ENCODE measurements at places on chromosomes 11 and 22. TPM values are rescaled to one million over a fixed set of nuclear protein-coding genes. Genes with fewer than 3 reads are reported as not detected.
A peak's percentile ranks its signal among the peaks of the same experiment; 100 is the strongest.

DNA sequence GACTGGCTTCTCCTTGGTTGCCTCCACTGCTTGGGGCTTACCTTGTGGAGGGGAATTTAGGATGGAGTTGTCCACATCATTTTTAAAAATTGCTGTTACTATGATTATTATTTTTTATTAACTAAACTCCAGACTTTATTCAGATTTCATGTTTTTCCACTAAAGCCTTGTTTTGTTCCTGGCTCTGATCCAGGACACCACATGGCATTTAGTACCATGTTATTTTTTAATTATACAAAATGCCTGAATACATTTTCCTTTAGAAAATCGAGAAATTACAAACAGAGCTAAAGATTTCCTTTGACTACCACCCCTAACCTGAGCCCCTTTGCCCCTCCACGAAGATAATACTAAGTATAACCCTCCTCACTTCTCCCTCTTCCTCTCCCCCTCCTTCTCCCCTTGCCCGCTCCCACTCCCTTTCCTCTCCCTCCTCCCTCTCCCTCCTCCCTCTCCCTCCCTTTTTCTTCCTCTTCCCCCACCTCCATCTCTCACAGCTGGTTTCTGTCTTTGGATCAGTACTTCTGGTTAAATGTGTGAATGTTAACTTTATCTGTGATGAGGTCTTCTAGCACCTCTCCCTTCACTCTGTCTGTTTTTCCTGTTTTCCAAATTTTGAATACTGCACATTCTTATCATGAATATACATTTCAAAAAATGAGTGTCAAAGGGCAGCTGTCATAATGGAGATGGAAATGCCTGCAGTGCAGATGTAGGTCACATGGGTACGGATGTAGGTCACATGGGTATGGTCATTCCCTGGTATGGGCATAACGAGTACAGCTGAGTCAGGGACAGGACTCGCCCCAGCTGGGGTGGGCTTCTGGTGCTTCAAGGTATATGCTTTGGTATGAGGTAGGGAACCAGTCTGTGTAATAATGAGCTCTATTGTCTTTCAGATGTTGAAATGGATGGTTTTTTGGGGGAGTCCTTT, 54.4 kb upstream of the OR4B1 start:
- ATAC-seq: no peak

DNA sequence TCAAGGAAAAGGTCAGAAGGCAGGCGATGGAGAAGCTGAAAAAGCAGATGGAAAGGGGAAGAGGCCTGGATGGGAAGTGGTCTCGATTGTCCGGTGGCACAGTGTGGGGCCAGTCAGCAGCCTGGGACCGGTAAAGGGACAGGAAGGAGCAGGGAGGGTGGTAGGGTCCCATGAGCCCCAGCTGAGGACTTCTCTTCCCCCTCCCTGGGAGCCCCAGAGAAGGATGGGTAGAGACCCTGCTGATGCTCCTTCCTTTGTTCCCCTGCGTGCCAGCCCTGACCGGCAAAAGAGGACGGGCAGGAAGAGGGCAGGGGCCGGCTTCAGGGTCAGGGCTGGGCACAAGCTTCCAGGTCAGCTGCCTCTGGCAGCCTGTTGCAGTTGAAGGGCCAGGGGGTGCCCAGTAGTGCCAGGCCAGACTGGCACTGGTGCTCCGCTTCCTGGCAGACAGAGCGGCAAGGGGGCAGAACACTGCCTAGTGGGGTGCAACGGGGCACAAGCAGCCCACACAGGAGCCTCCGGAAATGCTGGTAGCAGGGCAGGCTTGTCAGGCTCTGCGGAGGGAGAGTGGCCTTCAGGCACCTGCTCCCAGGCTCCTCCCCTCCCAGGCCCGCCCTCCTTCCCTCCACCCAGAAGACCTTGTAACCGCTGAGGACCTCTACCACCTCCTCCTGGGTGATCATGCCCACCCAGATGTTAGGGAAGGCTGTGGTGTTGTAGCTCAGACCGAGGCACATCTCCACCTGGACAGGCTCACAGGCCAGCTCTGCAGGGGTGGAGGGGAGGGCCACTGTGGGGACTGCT, 739 bp upstream of the C1QTNF5 start:
- no peak for ATAC-seq

DNA sequence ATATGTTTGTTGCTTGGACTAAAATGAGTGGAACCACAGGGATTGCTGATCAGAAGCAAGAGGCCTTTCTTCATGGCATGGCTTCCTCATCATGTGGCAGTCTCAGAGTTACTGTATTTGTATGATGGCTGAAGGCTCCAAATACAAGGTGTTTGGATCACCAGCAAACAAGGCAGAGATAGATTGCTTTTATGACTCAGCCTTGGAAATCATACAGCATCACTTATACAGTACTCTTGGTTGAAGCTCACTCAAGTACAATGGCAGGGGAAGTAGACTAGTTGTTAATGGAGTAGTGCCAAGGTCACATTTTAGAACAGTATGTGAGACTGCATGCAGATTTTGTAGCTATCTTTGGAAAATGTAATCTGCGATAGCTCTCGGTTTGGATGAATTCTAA, 16.6 kb downstream of the CAPRIN1 start:
- ATAC-seq: peak; percentile 64

DNA sequence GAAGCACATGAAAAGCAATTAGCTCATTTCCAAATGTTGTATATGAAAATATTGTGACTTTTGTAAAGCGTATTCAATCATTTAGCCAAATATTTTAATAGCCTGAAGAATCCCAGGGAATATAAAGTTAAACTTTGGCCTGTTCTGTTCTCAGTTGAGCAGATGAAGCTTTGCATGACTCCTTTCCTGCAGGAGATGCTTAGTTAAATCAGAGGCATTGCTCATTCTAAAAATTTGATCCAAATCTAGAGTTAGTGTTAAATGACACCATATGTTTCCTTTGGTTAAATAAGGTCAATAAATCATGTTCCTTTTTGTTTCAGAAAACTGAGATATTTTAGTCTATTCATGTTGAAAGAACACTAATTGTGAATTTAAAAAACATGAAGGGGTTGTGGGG, 51.2 kb upstream of the BIRC3 start:
- ATAC-seq: no peak

DNA sequence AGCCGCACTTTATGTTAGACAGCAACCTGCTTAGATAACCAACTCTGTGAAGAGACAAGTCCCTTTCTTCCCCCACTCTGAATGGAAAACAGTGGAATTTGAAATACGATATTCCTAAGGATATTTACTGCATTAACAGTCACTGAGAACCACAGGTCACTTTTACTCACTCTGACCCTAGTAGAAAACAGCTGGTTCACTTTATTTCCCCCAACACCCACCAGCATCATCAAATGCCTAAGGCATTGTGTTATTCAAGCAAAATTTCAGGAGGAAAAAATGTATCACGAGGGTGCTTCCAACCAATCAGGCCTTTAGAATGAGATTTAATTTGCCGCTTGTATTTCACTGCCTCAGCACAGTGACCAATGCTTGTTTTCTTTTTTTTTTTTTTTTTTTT, 1134.1 kb upstream of the CCDC90B start:
- ATAC-seq: no peak

DNA sequence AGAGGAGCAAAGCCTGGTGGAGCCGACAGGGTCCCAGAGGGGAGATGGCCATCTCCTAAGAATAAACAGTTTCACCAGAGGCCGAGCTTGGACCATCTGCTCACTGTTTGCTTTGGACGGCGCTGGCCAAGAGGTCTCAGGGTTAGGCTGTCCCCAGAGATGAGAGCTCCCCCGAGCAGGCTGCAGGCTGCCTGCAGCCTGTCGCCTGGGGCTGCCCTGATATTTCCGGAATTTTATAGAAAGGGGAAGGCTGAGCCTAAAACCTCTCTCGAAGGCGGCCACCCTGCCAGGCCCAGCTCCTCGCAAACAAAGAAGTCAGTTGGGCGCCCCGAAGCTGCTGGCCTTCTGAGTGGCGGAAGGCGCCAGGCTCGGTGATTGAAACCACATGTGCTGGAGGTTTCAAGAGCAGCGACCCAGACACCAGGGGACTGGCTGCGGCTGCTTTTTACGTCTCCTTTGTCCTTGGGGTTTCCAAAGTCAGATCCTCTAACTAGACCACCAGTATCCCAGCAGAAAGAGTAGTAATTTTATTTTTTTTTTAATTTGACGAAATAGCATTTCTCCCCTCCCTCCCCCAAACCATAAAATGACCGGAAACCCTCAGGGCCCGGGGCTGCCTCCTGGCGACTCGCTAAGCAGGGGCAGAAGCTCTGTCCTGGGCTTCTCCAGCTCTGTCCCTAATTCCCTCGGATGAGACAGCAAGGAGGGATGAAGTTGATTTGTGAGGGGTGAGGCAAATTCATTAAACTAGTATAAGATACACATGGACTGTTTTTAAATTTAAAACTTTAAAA, 57.4 kb downstream of the CLMP start:
- no peak for ATAC-seq

DNA sequence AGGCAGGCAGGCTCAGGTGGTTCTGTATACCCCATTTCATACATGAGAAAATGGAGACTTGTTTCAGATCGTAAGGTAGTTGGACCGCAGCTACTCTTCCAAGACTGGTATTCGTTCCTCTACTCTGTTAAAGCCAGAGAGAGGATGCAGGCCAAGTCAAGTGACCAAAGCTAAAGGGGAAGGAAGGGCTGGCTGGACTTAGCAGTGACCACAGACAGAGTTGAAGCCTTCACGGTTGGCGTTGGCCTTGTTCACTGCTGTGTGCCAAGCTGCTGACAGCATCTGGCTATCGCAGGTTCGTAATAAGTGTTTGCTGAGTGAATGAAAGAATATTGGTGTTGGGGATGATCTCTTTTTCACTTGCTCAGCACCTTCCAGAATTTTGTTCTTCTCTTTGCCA, 64.2 kb downstream of the PTPRJ start:
- ATAC-seq: no peak

- peak; percentile 84 for ATAC-seq
Measured at GRCh38 chr22:37260901-37261336, 16.9 kb upstream of the RAC2 start.

DNA sequence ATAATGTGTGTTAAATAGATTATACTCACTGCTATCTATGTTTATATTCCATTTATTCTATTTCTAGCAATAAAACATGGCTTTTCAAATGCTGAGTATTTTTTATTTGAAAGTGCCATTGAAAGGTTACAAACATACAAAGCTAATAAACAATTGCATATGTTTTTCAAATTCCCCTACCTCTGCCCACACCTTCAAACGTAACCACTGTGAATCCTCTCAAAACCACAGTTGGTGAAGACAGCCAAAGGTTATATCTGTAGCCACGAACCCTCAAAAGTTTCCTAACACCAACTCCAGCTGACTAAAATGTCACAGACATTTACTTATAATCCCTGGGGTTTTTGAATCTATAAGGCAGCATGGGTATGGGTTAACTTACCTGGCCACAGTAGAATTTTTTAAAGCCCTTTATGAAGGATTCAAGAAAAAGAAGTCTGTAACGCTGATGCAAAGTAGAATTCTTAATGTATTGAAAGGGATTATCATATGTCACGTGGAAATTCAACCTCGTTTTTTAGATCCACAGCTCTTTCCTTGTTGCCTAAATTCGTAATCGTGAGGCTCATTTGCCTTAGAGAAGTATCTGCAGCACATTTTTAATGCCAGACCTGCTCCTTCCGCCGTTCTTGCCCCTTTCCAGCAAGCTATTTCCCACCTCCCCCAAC, 122.5 kb upstream of the ZC3H12C start:
- peak; percentile 51 for ATAC-seq

DNA sequence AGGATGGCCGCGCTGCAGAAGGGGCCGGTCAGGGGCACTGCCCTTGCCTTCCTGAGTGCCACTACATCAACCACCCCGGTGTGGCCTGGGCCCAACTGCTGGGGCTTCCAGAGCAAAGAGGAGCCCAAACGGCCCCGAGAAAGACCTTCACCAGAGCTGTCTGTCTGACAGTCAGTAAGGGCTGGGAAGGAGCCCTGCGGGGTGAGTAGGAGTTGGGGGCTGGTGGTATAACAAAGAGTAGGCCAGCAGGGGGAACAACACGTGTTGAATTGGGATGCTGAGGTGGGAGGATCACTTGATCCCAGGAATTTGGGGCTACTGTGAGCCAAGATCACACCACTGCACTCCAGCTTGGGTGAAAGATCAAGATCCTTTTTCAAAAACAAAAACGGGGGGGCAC, 3.9 kb downstream of the GSTT4 start:
- no peak for ATAC-seq

The IL17REL gene
- 0.42 TPM for total RNA-seq

The AP1B1 gene
- total RNA-seq: 83.7 TPM

The SMIM35 gene
- not detected for total RNA-seq

The RFPL2 gene
- 0.24 TPM for total RNA-seq

The ALX4 gene
- total RNA-seq: not detected

The DDX25 gene
- 0.69 TPM for total RNA-seq
